ENCODE measurements at places on chromosomes 4 and X.

DNA sequence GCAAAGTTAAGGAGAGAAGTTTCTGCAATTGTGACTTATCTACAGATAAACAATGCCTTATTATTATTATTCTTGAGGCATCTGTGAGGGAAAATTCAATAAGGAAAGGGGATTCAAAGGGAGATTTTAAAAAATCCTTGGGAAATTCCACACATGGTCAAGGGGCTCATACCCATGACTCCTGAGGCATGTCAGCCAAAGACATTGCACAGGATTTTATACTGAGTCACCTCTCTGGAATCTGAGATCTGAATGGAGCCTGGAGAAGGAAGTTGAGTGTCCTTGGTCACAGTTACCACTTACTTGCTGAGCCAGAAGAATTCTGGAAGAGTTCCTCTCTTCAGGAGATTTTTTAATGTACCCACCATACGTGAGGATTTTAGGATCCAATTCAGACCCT is 14.4 kb upstream of the CXCL8 start:
- DNase-seq, result peak; percentile 82

DNA sequence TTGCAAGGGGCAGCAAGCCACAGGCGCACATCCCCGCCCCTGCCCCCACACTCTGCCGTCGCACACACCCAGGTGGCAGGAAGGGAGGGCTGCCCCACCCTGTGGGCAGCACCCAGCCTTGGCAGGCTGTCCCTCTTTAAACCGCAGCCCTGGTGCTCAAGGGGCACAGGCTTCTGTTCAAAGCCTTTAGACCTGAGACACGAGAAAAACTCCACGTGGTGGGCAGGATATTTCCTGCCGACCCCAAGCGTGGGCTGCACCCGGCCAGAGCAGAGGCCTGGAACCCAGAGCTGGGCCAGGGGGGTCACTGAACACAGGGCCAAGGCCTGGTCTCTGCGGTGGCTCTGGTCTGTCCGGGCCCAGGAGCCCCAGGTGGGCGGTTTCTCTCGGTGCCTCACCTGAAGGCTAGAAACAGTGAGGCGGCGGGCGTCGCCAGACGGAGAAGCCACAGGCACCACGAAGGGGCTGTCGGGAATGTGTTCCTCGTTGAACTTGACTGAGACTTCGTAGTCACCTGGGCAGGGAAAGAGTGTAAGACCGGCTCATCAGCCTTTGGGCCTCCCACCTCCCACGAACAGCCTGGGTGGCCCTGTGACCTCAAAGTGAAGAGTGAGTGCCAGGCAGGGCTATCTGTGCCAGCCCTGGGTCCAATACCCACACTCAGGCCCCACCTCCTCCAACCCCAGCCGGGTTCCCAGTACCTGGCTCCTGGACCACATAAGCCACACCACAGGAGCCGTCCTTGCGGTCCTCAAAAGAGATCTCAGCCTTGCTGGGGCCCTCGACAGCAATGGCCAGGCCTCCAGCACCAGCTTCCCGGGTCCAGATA is 23.0 kb downstream of the FLNA start:
- DNase-seq, result no peak

- no peak for DNase-seq
These were observed 85.0 kb upstream of the ZNF81 start for GRCh38 chrX:47751670-47752069.

DNA sequence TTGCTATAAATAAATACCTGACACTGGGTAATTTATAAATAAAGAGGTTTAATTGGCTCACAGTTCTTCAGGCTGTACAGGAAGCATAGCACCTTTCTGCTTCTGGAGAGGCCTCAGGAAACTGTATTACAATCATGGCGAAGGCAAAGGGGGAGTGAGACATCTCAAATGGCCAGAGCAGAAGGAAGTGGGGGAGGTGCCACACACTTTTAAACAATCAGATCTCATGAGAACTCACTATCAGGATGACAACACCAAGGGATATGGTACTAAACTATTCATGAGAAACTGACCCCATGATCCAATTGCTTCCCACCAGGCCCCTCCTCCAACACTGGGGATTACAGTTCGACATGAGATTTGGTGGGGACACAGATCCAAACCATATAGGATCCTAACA is 11.7 kb upstream of the TCEAL9 start:
- DNase-seq, result no peak

DNA sequence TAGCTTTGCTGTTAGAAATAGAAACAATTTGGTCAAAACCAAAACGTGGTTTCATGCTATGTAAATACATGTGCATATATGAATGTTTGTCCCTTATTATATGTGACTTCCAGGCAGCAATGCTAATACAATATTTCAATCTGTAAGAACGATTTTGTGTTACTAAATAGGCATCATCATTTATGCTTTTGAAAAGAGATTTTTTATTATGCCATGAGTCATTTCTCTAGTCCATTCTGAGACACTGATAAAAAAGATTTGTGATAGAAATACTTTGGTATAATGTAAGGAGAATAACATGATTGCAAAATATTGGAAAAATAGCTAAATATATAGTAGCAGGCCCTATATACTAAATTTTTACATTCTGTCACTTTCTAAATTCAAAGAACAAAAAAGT is 28.9 kb downstream of the SYNPO2 start:
- DNase-seq, result no peak

DNA sequence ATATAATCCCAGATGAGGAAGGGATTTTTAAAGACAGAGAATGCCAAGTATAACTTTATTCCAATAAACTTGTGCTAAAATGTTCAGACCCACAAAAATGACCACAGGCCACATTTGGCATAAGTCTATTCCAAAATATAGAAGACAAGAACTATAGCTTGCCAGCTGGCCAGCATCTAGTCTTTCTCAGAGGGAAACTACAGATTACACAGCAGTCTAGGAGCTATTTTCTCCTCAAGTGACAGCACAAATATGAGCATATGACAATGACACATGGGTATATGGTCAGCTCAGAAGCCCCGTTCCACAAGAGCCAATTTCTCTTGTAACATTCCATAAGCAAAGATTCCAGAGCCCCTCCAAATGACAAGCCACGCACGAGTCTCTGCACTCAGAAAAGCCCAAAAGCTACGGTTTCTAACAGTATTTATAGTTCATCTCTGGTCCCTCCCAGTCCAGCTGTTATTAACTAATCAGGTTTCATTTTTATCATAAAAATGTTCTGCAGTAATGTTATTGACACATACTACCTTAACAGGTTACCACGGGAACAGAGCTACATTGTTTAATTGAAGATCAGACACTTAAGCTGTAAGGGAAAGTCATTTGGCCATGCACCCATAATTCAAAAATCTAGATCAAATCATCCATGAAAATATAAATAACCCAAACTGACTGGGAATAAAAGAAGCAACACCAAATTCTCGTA is 70.3 kb downstream of the RAB28 start:
- DNase-seq, result no peak

DNA sequence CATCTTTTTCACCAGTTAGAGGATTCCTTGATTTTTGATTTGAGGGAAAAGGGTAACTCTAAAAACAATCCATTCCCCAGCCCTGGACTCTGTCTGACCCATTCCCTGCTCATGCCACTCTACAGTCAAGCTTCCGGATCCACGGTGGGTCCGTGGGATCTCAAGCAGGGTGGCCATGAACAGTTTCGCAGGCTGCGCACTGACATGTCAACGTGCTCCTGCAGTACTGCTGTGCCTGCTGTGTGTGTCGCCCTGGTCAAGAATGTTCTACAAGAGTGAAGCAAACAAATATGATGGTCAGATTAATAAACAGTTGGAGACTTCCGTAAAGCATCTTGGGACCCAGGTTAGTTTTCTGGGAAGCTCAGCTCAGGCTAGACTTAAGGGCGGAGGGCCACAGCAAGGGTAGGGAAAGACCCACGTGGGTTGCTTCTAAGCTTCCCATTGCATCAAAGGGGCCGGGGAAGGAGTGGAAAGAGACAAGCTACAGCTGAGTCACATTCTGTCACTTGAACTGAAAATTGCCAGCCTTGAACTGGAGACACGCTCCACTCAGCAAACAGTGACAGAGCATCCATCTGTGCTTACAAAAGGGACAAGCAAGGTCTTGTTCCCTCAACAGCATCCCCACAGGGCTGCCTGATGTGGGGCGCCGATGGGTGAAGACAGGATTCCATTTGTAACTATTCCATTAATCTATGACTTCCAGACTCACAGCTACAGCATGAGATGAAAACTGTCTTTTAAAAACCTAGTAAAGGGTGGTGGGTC is 81.8 kb downstream of the MTMR1 start:
- no peak for DNase-seq

DNA sequence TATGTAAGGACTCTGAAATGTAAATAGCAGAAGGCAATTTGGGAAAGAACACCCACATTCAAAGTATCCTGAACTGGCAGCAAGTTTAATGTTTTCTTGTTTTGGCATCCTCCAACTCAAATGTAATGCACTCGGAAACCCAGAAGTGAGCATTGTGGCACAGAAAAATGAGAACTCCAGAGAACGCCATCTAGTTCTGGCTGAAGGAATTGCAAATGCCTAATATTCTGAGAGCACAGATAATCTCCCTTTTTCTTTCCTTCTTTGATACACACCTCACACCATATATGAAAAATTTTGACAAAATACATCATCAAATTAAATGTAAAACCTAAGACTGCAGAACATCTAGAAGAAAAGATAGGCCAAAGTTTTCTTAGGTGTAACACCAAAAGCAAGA is 52.1 kb downstream of the PWWP3B start:
- DNase-seq, result no peak

- DNase-seq, result no peak
These were observed 1030.1 kb downstream of the FSTL5 start for GRCh38 chr4:161133586-161134276.

DNA sequence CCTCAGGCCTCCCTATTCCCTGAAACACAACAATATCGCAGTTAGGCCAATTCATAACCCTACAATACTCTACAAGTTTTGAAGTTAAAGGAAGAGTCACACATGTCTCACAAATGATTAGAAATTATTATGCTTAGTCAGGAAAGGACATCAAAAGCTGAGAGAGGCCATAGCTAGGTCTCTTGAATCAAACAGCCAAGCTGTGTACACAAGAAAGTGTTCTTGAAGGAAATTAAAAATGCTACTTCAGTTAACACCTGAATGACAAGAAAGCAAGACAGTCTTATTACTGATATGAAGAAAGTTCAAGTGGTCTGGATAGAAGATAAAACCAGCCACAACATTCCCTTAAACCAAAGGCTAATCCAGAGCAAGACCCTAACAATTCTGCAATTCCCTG is 23.6 kb upstream of the GUCY1A1 start:
- DNase-seq, result no peak

DNA sequence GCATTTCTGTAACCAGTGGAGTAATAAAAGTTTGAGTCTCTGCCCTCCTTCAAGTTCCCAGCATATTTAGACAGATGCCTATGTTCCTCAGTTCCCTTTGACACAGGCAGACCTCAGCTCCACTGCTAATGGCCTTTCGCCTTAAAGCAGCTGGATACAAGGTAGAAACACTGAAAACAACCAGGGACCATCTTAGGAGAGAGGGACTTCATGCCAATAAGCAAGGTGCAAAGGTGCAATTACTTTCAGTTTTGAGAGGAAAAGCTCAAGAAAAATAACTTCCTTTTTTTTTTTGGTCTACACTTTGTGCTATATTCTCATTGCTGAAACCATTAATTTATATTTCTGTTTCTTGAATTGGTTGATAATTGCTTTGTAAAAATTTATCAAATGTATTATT is 781.9 kb upstream of the GALNTL6 start:
- DNase-seq, result no peak

- DNase-seq, result no peak
These were observed 167.5 kb downstream of the PRKX start for GRCh38 chrX:3545901-3546300.

- peak; percentile 66 for DNase-seq
These were observed 51.2 kb upstream of the MTNR1A start for GRCh38 chr4:186606591-186606992.

DNA sequence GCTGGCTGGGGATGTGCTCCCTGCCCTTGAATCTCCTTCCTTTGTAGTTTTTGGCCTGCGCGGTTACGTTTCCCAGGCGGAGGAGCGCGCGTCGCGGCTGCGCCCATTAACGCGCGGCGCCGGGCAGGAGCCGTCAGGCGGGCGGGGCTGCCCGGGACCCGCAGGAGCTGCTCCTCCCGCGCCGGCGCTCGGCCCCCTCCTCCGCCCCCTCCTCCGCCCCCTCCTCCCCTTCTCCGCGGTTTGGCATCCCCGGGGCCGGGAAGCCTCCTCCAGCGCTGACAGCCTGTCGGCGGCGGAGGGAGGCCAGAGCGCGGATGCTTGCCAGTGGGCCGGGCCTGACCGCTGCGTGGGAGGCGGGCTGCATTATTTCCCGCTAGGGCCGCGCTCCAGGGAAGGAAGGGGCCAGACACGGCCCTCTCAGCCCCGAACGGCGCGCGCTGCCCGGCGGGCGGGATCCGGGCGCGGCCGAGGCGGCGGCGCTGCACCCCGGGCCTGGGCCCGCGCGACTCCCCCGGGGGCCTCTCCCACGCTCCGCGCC is at the start of gene DCLK2:
Gene DCLK2, plus strand, starts transcription at position 405 of the 538 bp plus-strand sequence. CDS start 583 bp downstream, outside the sequence.
- DNase-seq, result peak; percentile 63

DNA sequence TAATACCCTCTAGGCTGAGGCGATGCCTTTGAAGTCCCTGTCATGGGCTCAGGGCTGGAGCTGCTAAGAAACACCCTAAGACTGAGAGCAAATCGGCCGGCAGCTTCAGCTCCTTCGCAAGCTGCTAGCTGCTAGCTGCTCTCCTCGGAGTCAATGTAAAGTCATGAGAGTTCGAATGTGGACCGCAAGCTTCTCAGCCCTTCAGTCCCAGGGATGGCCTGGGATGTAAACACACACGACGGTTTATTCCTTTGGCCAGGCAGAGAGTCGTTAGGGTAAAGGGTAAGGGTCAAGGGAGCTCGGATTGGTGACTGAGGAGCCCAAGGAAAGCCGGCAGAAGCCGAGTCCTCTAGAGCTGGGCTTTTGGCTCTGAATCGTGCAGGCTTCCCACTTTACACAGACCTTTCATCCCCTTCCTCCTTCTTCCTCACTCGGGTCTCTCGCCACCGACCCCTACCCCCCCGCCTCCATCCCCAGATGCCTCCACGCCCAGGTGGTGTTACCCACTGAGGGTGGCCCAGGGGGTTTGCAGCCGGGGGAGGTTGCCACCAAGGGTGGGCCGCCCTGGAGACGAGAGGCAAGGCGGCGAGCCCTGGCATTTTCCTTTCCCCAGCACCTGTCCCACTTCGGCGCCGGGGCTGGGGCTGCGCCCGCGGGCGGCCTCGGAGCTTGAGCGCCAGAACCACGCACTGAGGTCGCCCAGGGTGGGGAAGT is 3.1 kb upstream of the BCORL1 start:
- no peak for DNase-seq

- DNase-seq, result peak; percentile 10
These were observed 1109.3 kb upstream of the LCORL start for GRCh38 chr4:19130866-19131265.
